ENCODE measurements at places on chromosomes 3 and 15.

GRCh38 chr15:55289011-55289745, 435 bp downstream of the RAB27A start:
- peak; percentile 44 for DNase-seq

DNA sequence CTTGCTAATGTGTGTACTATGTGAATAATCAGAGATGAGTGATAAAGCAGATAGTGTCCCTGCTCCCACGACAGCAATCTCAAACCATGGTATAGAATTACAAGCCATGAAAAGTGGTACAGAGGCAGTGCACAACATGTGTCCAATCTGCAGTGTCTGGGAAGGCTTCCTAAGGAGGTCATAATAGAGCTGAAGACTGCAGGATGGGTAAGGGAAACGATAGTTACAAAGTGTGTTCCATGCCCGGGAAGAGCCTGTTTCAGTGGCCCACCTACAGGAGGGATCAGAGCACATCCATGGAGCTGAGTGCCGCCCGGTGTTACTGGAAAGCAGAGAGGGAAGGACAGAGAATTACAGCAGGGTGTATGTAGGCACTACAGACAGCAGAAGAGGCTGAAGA, 48.9 kb downstream of the PAK2 start:
- DNase-seq = no peak

- DNase-seq = no peak
Measured at GRCh38 chr15:75822685-75823278, 20.5 kb upstream of the UBE2Q2 start.

DNA sequence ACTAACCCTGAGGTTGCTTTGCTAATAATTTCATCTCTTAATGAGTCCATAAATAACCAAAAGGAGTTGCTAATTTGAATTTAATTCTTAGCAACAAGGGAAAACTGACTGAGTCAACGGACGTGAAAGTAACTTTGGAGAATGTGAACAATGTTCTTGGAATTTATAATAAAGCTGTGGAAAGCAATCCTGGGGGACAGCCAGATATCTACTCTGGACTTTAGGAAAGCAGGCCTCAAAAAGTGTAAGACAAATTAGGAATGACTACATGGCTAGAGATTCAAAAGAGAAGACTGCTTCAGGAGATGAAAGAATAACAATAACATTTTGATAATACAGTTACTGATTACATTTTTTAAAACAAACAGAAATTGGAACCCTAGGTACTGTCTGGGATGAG, 318.4 kb upstream of the COL8A1 start:
- no peak for DNase-seq

- DNase-seq = no peak
Measured at GRCh38 chr3:153967260-153967659, 153.9 kb upstream of the ARHGEF26 start.

Measured in Right ventricle myocardium superior (tissue), 1 donor.